SW 1271 (cell line): ENCODE measurements at places on chromosomes 1 and 21.

DNA sequence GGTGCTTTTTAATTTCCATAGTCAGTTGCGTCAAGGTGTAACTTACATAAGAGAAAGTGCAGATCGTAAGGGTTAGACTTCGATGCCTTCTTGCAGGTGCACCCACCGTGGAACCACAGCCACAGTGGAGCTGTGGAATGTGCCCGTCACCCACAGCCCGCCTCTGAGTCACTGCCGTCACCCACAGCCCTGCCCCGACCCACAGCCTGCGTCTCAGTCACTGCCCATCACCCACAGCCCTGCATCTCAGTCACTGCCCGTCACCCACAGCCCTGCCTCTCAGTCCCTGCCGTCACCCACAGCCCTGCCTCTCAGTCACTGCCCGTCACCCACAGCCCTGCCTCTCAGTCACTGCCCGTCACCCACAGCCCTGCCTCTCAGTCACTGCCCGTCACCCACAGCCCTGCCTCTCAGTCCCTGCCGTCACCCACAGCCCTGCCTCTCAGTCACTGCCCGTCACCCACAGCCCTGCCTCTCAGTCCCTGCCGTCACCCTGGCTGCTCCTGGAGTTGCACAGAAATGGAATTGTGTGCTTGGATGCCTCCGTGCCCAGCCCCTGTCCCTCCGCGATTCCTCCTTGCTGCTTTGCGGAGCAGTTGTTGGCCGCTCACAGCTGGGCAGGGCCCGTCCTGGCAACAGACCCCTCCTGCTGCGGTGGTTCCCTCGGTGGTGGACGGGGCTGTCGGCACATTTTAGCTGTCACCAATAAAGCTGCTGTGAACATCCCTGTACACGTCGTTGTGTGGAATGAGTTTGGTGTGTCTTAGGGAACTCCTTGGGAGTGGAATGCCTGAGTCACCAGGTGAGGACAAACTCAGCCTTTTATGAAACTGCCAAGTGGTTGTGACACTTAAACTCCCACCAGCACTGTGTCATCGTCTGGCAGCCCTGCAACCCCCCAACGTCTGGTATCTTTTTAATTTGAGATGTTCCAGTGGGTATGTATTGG lies 44.9 kb upstream of the COL6A2 start:
- no peak for DNase-seq

GRCh38 chr1:220887520-220888416 lies 8.5 kb downstream of the HLX start:
- DNase-seq: no peak

- no peak for DNase-seq
These were observed 55.1 kb downstream of the PLPP3 start for GRCh38 chr1:56524263-56524662.

DNA sequence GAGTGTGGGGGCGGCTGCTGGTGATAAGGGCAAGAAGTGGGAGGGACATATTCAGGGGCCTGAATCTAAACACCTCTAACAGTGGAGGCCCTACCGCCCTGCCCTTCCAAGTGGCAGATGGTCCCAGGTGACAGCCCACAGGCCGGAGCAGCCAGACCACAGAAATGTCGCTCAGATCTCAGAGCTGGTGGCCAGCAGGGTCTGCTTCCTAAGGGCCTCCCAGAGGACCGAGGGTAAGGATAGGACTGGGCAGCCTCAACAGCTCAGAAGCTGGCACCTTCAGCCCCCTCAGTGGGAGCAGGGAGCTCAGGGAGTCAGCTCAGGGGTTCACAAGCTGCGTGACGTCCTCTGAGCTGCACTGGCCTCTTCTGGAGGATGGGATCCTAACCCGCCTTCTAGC lies 201.8 kb upstream of the ZC3H12A start:
- no peak for DNase-seq

DNA sequence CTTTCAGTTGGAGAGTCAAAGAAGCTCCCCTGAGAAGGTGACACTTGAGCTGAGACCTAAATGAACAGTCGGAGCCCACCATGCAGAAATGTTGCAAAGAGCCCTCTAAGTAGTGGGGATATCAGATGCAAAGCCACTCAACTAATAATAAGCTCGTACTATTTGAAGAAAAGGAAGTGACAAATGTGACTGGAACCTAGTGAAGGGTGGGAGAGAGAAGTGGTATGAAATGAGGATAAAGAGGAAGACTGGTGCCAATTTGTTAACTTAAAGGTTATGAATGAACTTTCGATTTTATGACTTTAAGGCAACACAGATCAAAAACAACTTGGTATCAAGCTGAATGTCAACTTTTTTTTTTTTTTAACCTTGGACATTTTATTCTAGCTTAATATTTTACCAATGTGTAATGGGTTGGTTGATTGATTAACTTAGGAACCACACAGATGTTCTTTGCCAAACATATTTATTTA lies 14.7 kb downstream of the LYPLAL1 start:
- no peak for DNase-seq

DNA sequence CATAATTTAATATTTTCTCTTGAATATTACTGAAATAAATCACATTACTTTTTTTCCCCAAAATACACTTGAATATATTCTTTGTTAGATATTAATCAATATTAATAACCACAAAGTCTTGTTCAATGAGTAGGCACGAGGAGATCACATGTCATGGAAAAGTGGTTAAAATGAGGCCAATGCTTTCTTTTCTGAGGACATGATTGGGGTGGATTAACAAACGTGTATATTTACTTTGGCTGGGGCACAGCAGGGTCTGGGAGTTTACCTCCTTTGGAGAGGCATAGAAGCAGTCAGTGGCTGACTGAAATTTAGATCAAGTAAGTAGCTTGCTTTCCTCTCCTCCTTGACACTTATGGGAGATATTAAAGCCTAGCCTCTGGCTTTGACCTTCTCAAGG lies 664.3 kb upstream of the B3GALT2 start:
- no peak for DNase-seq

DNA sequence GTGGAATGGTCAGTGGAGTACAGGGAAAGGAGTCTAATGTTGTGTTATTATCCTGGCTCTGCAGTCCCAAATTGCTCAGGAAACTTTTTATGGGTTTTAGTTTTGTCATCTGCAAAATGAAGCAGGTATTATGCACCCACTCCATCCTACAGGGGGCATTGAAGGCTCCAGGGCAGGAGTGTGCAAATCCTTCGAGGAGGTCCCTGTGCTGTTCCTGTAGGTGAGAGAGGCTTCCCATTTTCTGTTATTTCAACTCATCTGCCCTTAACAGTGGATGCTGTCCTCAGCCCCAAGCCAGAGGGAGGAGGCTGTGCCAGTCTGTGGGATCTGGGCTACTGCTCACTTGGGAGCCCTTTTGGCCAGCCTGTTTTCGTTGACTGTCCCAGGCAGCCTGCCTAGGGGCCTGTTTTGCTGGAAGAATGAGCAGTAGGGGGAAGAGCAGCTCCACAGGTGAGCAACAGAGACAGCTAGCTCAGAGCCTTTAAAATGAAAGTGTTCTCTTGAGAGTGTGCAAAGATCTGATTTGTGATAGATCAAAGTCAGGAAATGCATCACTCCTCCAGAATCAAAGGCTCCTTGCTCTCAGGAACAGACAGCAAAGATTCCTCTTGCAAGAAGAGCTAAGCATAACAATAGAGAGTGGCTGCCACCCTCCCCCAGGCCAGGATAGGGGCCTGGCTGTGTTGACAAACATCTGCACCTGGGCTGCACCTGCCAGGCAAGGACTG lies 317.6 kb upstream of the PROX1 start:
- no peak for DNase-seq

GRCh38 chr1:168513656-168514404 lies 30.0 kb downstream of the XCL2 start:
- no peak for DNase-seq

GRCh38 chr1:46940307-46940706 lies 969 bp downstream of the CYP4A11 start:
- no peak for DNase-seq

DNA sequence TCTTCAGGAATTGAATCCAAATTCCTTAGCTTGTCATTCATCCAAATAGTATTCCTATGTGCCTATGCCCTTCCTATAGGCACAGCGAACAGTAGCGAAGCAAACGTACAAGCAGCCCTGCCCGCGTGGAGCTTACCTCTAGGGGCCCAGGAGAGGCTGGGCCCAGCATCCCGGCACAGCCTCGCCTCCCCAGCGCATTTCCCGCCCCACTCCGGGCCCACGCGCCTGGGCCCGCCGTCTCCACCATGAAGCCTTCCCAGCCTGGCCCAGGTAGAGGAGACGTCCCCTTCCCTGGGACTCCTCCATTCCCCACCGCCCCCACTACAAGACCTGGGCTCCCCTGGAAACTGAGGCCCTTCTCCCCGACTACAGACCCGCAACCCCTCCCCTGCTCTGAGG lies 245 bp upstream of the TMEM269 start:
- DNase-seq: no peak

DNA sequence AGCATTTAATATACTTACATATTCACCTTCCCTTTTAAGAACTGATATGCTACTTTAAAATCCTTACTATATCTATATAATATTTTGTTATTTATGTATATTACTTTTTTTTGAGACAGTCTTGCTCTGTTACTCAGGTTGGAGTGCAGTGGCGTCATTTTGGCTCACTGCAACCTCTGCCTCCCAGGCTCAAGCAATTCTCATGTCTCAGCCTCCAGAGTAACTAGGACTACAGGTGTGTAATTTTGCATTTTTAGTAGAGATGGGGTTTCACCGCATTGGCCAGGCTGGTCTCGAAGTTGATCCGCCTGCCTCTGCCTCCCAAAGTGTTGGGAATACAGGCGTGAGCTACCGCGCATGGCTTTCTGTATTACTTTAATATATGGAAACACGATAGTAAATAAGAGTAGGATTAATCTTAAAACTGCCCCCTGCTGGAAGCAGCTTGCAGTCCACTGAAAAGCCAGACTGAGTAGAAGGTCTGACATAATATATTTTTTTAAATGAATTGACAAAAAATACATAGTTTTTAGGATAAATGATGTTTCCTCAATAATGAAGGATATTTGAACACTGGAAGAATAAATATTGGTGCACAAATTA lies 24.4 kb downstream of the RCAN3 start:
- DNase-seq: no peak

DNA sequence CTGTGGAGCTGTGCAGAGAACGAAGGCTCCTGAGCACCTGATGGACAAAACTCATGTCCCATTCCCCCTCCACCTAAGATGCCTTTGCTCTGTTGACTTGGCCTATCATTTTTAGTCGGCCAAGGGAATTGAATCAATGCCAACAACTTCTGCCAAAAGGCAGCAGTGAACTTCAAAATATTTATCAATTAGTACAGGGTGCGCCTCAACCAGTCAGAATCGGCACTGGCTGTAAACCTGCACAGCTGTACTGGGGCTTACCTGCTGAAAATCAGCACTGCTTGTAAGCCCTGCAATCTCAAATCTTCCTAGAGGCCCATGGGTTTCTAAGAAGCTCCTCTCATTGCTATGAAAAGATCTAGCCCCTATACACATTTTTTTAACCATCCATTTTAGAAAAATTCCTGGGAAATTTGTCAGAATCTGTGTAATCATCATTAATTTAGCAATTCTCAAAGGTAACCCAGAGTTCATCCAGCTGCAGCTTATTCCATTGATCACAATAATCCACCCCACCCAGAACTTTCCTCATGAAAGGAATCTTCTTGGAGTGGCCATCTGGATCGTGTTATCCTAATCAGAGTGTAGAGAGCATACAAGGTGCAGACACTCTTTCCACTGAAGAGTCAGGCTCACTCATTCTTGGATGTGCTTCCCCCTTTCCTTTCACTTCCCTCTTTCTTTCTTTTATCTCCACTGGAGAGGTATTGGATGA lies 40.2 kb downstream of the ADAMTS1 start:
- DNase-seq: no peak

- DNase-seq: no peak
These were observed 163.4 kb upstream of the SGIP1 start for GRCh38 chr1:66370462-66370971.

DNA sequence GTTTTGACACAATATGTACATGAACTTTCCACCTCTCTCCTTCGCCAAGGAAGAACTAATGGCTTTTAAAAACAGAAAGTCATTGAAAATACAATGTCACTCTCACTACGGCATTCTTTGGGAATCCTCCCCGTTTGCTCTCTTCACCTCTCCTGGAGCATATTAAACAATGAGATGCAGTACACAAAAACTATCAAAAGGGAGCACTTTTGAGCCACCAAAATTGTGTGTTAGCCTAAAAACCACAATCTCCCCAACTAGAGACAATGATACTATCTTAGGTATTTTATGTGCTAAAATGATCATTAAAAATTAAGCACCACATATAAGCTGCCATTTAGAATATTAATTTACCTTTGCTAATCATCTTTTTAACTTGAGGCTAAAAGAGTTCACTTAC lies 425.5 kb downstream of the KCTD3 start:
- no peak for DNase-seq

DNA sequence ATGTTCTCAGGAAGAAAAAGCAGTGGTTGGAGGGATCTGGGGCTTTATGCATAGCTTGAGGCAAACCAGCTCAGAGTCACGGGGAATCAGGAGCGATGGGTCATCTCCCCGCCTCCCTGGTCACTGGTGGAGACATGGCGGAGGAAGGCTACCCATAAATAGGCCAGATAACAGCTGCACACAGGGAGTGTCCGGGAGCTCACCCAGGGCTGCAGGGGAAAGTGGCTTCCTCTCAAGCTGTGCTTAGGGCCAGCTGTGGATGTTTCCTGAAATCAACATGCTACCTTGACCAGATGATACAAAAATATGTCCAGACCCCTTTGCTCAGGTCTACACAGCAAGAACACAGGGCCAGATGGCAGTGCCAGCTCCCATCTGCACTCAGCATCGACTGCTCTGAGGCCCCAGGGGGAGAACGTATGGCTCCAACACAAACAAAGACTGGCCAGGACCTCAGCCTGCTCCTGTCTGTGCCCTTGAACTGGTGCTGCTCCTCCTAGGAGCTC lies 27.1 kb upstream of the RERE start:
- no peak for DNase-seq

GRCh38 chr1:5915587-5916571 lies 76.3 kb downstream of the NPHP4 start:
- peak; percentile 30 for DNase-seq

DNA sequence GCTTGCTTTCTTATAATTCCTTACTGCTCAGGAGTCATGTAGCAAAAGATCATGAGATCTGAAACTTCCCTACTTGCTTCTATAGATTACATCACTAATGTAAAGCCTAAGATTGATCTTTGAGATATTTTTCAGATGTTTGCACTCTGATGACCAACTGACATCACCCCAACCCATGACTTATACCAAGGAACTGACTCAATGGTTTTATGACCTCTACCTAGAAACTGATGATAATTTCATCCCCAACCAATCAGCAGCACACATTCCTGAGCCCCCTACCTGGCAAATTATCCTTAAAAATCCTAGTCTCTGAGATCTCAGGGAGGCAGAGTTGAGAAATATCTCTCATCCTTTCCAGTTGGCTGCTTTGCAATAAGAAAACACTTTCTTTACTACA lies 122.3 kb upstream of the CAMK1G start:
- DNase-seq: no peak
